CD4-positive, alpha-beta T cell (primary cell): ENCODE measurements at places on chromosomes 6 and 20.

DNA sequence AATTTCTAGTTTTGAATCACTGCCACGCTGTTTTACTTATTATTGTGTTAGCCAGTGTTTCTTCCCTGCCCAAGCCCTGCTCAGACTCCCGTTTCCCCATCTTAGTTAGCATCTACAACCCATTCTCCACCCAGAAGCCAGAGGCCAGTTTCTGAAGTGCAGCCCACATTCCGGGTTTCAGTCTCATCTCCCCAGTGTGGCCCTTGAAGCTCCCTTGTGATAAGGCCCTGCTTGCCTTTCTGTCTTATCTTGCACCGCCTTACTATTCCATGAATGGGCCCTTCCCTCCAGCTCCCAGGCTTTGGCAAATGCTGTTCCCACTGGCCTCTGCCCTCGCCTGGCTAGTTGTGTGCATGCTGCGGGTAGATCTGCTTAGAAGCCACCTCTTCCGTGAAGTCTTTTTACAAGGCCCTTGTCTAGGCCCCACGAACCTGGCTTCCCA lies 41.1 kb downstream of the TOX2 start:
- DNase-seq = no peak

- DNase-seq = no peak
Observed at GRCh38 chr20:57693670-57694329, 16.0 kb downstream of the PMEPA1 start.

GRCh38 chr20:3813848-3814581 lies 6.3 kb upstream of the AP5S1 start:
- DNase-seq = no peak

- no peak for DNase-seq
Observed at GRCh38 chr6:85078058-85078457, 313.7 kb upstream of the TBX18 start.
